ENCODE measurements at places on chromosomes 2 and 18.

DNA sequence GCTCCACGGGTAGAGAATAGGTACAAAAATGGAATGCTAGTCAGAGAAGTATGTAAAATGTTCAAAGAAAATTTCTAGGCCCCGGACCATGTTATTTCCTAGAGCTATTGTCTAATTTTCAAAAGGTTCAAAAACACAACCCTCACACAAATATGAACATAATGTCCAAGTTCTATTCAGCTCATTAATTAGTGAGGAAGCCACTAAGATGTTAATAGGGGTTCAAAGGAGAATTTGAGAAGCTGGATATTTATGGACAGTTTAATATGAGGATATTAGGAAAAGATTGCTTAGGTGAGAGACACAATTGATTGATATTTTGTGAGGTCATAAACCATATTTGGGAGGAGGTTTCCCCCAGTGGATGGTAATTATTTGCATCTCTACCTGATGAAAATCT is 710.6 kb upstream of the ID2 start:
- no peak for DNase-seq

GRCh38 chr18:76314015-76314414 is 181.0 kb downstream of the ZNF516 start:
- DNase-seq: no peak

- no peak for DNase-seq
Observed at GRCh38 chr18:61992923-61993322, 100.1 kb upstream of the RNF152 start.

GRCh38 chr18:10416065-10416464 is 38.4 kb upstream of the APCDD1 start:
- no peak for DNase-seq

DNA sequence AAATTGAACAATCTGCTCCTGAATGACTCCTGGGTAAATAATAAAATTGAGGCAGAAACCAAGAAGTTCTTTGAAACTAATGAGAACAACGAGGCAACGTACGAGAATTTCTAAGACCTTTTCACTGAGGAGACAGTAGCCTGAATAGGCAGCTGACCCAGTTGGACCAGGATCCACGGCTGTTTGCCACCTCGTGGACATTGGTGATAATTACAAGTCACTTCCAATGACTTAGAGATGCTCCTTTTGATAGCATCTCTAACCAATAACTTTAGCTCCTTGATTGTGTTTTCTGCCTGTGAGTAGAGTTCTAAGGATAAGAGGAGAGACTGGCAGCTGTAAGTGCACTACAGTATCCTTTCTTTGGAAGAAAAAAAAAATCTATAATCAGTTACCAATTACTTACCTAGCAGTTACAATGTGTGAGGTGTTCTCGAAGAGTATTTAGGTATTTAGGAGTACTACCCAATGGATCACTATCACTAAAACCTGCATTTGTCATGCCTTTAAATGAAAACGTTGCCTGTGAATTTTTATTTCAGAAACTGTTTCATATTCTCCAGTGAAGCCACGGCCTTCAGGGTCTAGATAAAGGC is 31.3 kb upstream of the CNTNAP5 start:
- DNase-seq: no peak

DNA sequence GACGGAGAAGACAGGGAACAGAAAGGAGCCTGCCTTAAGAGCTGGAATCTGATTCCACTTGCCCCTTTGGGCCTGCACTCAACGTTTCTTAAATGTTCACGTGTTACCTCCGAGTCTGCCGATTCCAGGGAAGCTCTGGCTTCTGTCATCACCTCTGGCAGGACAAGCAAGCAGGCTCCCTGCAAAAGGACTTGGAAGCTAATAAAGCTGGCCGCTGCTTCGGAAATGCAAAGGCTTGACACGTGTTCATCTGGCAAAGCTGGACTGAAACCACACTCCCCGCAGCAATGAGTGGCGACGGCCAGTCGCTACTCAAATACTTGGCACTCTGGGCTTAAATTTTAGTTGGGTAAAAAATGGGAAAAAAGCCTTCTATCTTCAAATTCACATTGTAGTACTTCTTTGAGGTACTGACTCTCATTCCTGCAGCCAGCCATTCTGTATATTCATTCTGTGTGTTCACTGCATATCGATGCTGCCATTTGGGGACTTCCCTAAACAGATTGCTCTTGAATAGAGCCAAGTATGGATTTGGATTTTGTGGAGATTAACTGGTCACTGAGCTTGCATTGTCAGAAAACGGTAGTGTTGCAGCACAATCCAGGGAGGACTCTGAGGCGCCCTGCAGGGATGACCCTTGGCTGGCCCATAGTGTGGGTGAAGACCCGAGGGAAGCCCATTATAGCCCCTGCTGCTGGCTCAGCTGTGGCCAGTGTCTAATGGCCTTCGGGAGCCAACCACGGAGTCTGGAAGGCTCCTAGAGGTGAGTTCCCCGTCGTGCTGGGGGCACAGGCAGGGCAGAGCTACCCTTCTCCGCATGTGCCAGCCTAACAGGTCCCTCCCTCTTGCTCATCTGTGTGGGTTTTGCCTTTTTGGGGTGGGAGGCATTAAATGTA is 231.5 kb downstream of the PRKCE start:
- no peak for DNase-seq

- DNase-seq: peak; percentile 49
Observed at GRCh38 chr2:95328358-95329125, 31.4 kb downstream of the KCNIP3 start.

- no peak for DNase-seq
Observed at GRCh38 chr2:625415-626333, 51.5 kb downstream of the TMEM18 start.

DNA sequence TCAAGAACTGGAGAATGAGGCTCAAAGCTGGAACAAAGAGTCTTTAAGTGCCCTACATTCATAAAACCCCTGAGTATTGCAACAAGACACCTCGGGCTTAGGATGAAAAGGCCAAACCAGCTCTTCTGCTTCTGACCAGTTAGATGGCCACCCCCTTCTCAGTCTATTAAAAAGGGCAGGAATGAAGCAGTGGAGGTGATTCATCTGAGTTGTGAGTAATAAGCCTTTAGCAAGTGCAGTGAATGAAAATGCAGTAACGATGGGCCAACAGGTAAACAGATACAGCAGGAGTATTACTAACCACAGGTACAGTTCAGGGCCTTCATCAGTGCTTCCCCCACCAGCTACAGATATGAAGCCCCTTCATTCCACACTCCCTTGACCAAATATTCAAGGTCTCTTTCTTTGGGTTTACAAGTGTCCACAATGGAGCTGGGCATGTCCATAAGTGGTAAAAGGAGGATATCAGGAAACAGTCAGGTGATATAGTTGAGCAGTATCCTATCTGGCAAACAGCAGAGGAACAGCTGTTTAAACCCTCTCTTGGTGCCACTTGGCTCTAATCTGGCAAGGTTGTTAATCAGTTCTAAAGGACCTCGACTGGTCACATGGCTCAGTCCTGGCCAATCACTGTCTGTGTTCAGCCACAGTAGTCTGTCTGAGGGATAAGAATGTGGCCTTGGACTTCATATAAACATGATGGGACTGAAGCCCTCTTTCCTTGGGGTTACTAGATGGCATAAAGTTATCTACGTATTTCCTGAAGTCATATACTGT is 17.8 kb downstream of the SERPINB13 start:
- DNase-seq: no peak

DNA sequence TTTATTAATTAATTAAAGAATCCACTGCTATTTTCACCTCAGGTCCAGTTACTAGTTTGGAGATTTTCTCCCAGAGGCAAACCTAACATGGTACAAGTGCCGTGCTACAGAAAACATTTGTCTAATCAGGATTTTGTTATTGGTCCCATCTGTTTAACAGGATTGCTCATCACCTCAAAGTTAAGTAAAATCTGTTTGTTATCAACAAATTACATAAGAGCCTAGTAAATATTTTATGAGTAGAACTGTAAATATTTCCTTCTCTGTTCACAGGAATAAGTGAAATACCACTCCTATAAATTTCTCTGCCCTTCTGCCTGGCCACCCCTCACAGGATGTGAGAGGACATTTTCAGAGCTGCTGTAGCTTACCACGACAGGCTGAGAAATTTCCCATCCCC is 200.2 kb downstream of the RAD51AP2 start:
- DNase-seq: no peak

DNA sequence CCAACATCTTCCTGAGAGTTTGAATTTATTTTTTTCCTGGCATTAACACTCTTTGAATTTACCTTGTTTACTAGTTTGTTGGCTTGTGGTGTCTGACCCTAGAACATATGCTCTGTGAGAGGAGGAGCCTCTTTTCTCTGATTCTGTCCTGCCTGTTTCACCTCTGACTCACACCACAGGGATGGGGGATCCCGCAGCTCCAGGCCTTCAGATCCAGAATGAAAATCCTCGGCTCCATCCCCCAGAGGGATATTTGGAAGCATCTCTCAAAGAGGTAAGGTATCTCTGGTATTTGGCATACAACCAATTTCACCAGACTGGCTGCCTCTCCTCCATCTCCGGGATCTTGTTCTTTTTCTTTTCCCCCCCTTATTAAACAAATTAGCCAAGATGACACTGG is 104.7 kb downstream of the GPR39 start:
- DNase-seq: no peak

GRCh38 chr2:8628179-8628865 is 53.5 kb upstream of the ID2 start:
- DNase-seq: no peak

DNA sequence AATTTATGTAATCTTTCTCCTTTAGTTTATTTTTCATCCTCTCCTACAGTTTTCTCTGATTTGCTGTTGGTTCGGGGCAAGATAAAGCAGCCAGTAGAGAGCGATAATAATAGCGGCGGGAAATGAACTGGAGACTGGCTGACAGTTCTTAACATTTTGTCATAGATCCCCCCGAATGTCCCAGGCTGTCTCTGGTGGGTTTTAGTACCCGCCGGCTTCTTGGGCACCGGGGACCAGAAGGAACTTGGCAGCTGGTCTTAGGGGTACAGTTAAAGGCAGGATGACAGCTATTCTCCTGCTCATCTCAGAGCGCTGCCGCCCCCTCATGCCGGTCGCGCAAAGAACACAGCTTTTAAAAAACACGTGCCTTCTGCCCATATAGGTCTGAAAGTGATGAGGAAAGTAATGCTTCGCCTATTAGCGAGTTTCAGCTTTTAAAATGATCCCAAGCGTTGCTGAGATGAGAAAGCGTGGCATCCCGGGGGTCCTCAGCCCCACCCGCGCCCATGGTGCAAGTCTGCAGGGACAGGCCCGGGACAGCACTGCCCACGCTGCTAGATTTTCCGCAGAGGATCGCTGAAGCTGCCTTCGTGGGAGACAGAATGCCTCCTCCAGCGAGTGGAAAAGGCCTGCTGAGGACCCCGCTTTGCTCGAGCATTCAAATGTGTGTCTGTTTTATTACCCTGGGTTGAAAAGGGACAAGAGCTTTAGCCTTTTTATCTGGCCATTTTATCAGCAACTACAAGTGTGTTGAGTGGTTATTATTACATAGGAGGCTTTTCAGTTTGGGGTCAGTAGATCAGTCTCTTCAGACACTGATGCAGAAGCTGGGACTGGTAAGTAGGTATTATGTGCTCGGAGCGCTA is 3.8 kb downstream of the ONECUT2 start:
- no peak for DNase-seq

DNA sequence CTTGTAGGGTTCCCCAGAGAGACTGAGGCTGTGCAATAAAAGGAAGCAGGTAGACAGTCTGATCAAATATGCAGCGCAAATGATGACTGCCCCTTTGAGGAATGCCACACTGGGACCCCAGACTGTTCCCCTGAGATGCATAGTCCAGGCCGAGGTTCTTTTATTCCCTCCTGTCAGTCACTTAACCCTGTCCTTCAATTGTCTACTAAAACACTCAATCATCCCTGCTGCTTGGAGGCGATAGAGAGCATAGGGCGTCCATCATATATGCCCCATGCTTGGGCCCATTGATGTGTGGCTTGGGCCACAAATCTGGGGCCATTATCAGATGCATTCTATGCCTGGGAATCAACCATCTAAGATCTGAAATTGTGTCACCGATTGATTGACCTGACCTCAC is 15.5 kb upstream of the CASP8 start:
- no peak for DNase-seq

GRCh38 chr2:20123871-20124594 is 72.6 kb upstream of the LAPTM4A start:
- DNase-seq: no peak

DNA sequence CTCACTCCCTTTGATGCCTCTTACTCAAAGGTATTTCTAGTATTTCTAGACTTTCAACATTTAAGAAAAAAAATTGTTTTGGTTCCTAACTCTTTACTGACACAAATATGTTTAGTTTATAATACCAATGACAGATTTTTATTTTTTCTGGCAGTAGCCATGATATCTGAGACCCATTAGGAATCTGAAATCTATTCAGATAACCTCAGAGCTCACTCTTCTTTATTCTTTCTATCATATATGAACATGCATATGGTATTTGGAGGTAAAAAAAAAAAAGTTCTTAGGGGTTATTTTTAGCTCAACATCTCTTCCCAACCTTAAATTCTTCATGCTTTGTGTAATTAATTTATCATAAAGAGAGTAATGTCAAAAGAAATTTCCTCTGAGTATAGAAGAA is 465.5 kb downstream of the CDH2 start:
- no peak for DNase-seq

DNA sequence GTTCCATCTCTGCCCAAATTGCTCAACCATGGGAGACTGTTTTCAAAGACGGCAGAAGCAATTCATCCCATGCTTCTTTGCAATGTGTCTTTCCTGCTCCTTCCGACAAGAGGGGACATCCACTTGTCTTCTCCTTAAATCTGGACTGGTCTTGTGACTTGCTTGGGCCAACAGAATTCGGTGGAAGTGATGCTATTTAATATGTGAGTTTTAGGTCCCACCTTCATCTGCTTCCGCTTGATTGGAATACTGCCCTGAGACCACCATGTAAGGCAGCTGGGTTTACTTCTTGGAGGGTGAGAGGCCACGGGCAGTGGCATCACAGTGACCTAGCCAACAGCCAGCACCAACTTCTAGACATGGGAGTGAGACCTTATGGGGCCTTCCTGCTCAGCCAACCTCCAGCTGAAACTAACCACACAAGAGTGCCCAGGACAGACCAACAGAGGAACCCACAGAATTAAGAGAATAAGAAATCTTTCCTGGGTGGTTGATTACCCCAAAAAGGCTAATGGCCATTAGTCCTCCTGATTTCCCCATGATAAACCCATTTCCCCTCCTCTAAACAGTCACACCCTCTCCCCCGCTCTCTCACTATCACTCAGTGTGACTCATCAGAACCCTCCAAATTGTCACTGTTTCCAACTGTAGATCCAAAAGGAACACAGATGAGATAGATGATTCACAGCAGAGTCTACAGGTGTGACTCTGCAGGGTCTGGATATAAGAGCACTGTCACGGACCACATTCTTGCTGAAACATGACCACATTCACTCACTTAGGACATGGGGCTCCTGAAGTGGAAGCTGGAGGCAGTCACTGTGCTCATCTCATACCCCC is 16.2 kb upstream of the RHOB start:
- DNase-seq: no peak

Data from Right ventricle myocardium inferior (tissue), 1 donor.